ENCODE measurements at places on chromosomes 4 and X.

GRCh38 chr4:86894455-86894854, 2.2 kb upstream of the C4orf36 start:
- no peak for DNase-seq

GRCh38 chr4:33883111-33883510, 2361.2 kb downstream of the ARAP2 start:
- no peak for DNase-seq

- no peak for DNase-seq
Measured at GRCh38 chr4:144656850-144657249, 10.9 kb downstream of the HHIP start.

DNA sequence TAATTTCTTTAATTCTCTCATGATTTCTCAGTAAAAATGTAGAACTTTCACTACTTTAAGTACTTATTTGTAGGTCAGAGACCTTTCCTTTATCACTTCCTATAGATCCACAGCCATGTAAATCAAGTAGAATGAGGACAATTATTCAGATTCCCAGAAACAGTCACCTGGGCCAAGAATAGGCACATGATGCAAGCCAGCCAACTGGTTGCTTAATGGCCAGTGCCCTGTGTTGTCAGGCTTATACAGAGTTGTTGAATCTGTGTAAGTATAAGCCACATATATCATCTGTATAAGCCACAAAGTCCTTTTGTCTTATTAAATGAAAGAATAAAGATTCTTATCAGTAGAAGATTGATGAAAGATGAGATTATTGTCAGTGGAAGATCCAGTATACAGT, 5.2 kb downstream of the BANK1 start:
- no peak for DNase-seq

- no peak for DNase-seq
Measured at GRCh38 chr4:99587803-99588202, 13.2 kb downstream of the MTTP start.

DNA sequence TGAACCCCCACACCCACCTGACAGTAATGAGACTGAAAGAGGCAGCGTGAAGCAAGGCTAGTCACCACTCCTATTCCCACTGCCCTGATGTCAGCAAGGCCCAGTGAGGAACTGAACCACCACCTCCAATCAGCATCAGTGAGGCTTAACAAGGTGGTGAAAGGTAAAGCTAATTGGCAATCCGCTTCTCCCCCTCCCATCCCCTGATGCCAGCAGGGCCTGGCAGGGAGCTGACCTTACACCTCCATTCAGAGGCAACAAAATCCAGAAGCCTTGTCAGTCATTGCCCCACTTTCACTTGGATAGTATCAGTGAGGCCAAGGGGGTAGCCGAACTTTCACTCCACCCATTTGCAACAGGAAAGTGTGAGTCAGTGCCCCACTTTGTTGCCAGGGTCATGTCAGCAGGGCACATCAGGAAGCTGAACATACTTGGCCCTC, 60.8 kb downstream of the AWAT2 start:
- no peak for DNase-seq

DNA sequence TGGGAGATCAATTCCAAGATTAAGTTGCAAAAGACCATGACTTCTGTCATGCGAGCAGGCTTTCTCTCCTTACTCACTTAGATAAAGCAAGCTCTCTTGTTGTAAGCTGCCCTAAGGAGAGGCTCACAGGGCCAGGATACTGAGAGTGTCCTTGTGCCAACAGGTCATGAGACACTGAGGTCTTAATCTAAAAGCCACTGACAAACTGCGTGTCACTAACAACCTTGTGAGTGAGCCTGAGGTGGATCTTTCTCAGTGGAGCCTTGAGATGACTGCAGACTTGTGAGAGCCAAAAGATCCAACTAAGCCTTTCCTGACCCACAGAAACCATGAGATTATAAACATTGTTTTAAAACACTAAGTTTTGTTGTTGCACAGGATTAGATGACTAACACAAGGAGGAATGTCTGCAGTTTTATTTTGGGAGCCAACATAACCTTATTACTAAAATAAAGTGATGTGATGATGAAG, 170.5 kb downstream of the SLC39A8 start:
- DNase-seq, result no peak

- no peak for DNase-seq
Measured at GRCh38 chr4:161254375-161254774, 909.4 kb downstream of the FSTL5 start.

- DNase-seq, result no peak
Measured at GRCh38 chr4:10662937-10663336, 21.6 kb downstream of the CLNK start.

DNA sequence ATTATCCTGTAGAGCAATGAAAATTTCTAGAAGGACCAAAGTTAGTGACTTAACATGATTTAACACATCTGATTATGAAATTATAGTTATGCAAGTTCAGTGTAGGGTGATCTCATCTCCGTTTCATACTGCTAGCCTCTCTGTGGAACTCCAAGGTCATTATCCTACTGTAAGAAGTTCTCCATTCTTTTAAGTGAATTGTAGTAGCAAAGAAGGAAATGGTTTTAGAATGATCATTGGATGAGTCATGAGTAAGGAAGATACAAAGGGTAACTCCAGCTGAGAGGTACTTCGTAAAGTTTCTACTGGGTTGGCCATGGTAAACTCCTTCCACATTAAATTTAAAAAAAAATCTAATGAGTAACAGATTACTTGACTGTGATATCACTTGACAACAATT, 215.0 kb upstream of the GIMD1 start:
- no peak for DNase-seq

DNA sequence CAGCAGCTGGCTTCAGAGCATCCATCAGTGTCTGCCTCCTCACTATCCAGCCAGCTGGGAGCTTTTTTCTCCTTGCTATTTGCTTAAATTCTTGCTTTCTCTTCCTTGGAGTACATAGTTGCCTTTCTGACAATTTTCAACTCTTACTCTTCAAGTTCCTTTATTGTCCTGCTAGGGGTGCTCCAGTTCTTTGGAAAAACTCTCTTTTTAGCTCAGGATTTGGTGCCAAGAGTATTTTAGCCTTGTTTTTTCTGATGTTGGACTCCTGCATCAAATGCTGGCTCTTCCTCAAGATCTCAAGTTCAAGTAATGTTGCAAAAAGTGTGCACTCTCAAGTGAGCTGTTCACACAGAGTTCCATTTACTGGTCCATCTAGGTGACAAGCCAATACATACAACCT, 126.4 kb downstream of the KDR start:
- no peak for DNase-seq

DNA sequence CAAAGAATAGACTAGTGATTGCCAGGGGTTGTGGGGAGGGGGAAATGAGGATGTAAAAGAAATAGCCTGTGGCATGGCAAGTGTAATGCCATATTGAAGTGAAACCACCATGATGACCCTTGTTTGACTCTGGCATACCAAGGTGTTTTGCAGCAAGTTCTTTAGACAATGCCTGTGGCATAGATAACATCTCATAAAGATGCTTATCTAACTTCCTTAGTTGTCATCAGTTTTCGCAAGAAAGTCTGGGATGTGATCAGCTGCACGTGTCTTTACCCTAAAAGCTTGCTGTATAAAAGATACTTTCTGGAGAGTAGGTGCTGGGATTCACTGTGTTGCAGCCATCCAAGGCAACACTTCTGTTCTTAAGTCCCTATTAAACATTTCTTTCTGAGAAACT, 176.1 kb upstream of the MAGEB16 start:
- DNase-seq, result no peak

- no peak for DNase-seq
Measured at GRCh38 chr4:158111241-158111640, 61.6 kb downstream of the GASK1B start.

- no peak for DNase-seq
Measured at GRCh38 chrX:42807393-42807792, 29.4 kb upstream of the PPP1R2C start.

DNA sequence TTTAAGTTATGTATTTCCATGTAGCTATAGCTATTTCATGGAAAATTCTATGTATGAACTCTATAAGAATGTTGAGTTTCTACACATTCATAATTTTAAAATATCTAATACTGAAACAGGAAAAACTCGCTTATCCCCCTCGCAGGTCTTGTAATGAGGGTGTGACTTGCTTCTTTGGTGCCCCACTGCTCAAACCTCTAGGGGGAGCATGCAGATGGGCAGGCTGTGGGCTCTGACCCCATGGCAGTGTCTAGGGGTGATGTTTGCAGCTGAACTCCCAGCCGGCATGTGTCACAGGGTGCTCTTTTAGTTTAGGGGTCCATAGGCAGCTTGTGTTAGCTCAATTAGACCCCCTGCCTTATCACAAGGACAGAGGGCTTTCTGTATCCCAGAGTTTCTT, 1825.7 kb upstream of the ADGRL3 start:
- DNase-seq, result no peak

DNA sequence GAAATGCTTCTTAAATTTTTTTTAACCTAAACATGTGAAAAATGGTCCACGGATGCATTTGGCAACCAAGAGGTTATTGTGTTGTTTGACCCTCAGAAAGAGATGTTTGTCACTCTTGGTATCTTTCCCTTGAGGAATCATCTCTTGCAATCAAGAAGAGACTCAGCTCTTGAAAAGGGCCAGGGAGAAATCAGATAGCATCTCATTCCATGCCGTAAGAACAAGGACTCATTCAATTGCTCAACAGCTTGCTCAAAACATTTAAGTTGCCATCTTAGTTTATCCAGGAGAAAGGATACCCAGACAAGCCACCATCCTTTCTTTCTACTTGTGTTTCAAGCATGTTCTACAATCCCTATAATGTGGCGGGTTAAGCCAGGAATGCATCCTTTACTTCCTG, 209.5 kb upstream of the LNX1 start:
- DNase-seq, result no peak

DNA sequence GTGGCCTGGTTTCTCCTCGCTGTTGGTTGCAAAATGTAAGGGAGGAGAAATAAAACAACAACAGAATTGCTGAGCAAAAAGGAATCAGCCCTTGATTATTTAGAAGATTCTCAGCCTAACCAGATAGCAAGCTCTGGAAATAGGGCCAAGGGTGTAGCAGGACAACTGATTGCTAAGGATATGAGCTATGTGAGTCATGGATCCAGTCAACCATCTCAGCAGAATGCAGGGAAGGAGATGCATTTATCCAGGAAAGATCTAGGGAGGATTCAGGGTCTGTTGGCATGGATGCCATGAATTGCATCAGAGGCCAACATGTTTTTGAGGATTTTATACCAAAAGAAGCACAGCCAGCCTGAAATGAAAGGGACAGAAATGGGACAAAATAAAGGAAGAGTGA, 2.2 kb upstream of the XAGE3 start:
- DNase-seq, result no peak

DNA sequence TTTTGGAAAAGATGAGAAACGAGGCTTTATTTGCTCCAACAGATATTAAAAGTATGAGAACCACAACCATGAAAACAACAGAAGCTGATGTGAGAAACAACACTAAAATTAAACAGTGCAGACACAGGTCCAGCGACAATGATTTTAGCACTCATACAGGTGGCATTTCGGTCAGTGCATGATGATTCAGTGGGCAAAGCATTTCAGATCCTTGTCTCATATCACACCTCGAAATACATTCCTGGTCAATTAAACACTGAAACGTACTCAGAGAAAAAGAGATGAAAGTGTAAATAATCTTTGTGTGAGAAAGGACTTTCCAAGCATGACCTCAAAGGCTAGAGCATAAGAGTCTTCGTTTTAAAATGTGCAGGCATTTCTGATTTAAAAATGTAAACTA, 85.2 kb downstream of the ACOX3 start:
- DNase-seq, result no peak

- no peak for DNase-seq
Measured at GRCh38 chr4:73762409-73762808, 22.0 kb downstream of the CXCL8 start.

DNA sequence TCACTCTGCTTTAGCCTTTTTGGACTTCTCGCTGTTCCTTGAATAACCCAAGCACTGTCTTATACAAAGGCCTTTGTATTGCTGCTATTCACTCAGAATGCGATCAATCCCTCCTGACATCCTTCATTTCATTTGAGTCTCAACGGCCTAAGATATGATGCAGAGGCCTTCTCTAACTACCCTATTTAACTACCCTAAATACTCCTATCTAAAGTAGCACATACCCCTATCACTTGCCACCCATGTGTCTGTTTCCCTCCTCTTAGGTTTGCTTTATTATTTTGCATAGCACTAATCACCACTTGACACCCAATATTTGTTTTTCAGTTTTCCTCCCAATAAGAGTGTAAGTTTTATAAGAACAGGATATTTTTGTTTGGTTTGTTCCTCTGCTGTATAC, 42.3 kb upstream of the ACSL4 start:
- no peak for DNase-seq

- DNase-seq, result no peak
Measured at GRCh38 chr4:150974252-150974640, 40.8 kb downstream of the LRBA start.

GRCh38 chrX:22095856-22096255, 63.7 kb downstream of the PHEX start:
- no peak for DNase-seq

DNA sequence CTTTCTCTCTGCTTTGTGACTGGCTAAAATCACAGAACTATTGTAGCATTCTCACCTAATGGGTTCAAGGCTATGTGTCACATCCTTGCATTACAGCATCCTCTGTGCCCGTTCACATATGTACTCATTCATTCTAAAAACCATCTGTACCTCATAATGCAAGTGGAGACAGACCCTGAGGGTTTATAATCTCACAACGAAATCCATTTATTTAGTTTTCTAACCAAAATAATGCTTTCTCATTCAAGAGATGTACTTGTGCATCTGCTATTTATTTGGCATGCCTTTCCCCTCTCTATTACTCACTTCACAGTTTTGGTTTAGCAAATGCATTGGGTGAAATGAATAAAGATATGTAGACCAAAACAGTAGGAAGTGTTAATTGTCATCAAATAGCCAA, 261.5 kb downstream of the DCHS2 start:
- no peak for DNase-seq

DNA sequence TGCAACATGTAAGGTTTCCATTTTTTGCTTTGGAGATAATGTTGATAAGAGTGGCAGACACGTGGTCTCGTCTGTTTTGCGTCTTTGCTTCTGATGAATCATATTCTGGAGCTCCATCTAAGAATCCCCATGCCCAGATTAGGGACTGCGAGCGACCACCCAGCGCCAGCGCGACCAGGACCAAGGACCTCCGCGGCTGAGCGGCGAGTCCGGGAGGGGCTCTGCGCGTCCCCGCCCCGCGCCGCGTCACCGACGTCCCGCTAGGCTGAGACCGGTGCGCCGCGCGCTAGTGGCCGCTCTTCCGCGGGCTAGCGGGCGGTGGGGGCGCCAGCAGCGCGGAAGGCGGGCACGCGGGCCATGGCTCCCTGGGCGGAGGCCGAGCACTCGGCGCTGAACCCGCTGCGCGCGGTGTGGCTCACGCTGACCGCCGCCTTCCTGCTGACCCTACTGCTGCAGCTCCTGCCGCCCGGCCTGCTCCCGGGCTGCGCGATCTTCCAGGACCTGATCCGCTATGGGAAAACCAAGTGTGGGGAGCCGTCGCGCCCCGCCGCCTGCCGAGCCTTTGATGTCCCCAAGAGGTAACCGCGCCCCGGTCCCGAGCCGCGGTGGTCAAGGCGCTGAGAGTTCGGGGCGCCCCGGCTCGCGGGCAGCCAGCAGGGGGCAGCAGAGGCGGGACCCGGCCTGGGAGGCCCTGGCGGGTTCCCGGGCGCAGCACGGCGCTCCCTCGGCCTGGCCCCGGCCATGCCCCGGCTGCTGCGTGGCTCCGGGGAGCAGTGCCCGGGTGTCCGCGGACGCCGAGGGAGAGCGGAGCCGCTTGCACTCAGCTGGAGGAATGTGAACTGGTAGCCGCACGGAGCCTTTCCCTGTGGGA, at the start of gene SRD5A3:
Gene SRD5A3, plus strand, starts transcription at position 263 of the 871 bp plus-strand sequence. Its CDS starts 95 bp downstream, at position 358.
- DNase-seq, result peak; percentile 81
